ENCODE measurements at places on chromosomes 1 and 21.

GRCh38 chr1:11967028-11967547 lies 13.2 kb upstream of the MFN2 start:
- DNase-seq: no peak

- no peak for DNase-seq
Observed at GRCh38 chr1:223203034-223203408, 60.0 kb upstream of the TLR5 start.

DNA sequence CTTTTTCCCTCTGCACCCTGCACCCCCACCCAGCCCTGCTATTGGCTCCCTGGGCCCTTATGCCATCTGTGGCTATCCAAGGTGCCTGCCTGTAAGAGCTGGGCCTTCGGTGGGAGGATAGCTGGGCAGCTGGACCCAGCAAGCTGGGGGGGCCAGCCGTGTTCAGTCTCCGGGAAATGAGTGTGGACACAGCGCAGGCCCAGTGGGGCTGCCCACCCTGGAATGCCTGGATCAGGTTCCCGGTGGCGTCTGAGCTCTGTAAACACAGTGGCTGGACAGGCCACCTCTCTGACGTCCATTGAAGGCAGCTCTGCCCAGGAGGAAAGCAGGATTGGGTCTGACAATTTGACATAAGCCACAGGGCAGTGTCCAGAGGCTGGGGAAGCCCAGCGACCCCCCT lies 127.8 kb downstream of the FOXD2 start:
- DNase-seq: no peak

- no peak for DNase-seq
Observed at GRCh38 chr1:151803164-151803563, 2.1 kb downstream of the LINGO4 start.

- peak; percentile 61 for DNase-seq
Observed at GRCh38 chr1:44076066-44076465, 42.6 kb upstream of the KLF17 start.

DNA sequence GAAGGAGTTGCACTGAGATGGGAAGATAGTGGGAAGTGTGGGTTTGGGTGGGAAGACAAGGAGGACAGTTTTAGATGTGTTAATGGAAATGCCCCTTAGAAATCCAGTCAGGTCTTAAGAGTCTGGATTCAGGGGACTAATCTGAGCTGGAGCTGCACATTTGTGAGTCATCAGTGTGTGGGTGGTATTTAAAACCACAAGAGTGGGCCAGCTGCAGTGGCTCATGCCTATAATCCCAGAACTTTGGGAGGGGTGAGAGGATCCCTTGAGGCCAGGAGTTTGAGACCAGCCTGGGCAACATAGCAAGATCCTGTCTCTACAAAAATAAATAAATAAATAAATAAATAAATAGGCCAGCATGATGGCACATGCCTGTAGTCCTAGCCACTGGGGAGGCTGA lies 40.9 kb upstream of the SLC6A9 start:
- DNase-seq: peak; percentile 85

DNA sequence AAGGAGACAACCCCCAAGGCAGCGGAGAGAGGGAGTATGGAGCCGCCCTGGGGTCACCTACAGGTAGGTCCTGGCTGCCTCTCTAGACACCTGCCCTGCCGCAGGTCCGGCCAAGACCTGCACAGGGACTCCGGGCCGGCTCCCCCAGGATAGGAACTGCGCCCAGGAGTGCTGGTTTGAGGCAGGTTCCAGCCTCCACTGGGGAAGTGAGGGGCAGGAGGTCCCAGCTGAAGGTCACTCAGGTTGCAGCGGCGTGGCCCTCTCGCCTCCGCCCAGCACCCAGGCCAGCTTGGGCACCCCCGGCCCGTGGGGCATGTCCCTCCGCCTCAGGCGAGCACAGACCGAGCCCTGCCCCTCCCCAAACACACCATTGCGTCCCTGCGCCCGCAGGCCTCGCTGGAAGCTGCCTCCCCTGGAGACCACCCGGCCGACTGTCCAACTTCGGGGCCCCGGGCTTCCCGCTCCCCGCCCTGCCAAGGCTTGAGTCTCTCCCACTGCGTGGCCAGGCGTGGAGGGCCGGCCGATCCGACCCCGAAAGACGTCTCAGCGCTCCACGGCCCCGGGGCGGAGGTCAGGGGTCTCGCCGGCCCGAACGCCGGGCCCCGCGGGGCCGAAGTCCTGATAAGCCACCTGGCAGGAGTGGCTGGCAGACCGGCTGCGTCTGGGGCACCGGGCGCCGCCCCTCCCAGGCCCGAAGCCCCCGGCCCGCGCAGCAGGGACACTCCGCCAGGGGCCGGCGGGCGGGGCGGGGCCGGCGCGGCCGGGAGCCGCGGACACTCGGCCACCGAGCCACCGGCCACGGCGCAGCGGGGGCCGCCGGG lies 1.4 kb upstream of the SKI start:
- DNase-seq: no peak

GRCh38 chr1:55560266-55560665 lies 345.1 kb upstream of the USP24 start:
- DNase-seq: no peak

- DNase-seq: no peak
Observed at GRCh38 chr21:18722193-18722592, 318.6 kb upstream of the TMPRSS15 start.

- DNase-seq: no peak
Observed at GRCh38 chr1:183632964-183633363, 2.6 kb downstream of the ARPC5 start.
